GM12878 (cell line): ENCODE measurements at places on chromosomes 1 and 21.

- no peak overlapping the region for H3K27ac ChIP-seq
- H3K27me3 ChIP-seq, result no peaks in the 10 kb centered on the region
- no peaks in the 10 kb centered on the region for H3K36me3 ChIP-seq
- no peak for DNase-seq
Observed at GRCh38 chr1:7576946-7577657, 194.0 kb upstream of the VAMP3 start.

- H3K27ac ChIP-seq, result no peak overlapping the region
- no peak for DNase-seq
- H3K36me3 ChIP-seq, result no peaks in the 10 kb centered on the region
- H3K27me3 ChIP-seq, result no peaks in the 10 kb centered on the region
- H3K4me1 ChIP-seq, result peaks cover 5% of the 10 kb centered on the region; the same call in 1 of the 2 replicates
Observed at GRCh38 chr1:198234520-198235251, 77.9 kb downstream of the NEK7 start.

DNA sequence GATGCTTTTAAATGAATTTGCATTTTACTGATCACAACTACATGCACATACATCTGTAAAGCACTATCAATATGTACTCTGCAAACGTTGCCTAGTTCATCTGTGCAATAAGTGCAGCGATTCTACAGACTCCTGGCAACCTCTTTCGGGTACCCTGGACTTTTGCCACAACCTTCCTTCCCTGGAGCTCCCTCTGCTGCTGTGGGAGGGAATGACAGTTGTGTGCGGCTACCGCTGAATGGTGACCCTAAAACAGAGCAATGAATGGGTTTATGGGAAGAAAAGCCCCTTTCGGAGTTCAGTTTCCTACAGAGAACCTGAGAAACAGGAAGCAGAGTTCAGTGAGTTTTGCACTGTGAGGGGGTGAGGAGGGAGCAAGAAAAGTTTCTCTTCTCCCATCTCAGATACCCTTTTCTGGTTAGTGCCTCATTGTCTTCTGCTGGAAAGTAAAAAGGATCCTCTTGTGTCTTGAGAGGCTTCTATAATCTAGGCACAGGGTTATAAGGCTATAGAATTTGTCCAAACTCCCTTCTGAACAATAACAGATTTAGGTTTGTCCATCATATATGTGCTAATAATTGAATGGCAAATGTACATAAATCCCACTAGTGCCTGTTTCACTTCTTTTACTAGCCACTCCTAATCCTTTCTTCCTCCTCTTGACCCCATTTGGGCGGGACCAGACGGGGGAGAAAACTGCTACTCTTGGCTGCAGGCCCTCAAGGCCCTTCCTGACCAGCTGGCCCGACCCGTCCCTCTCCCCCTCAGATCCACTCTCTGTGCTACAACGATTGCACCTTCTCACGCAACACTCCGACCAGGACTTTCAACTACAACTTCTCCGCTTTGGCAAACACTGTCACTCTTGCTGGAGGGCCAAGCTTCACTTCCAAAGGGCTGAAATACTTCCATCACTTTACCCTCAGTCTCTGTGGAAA lies 19.8 kb upstream of the SARS1 start:
- peak; percentile 37 for DNase-seq
- H3K4me1 ChIP-seq, result no peaks in the 10 kb centered on the region; the same call in 1 of the 2 replicates
- no peaks in the 10 kb centered on the region for H3K36me3 ChIP-seq
- H3K27ac ChIP-seq, result no peak overlapping the region
- no peak overlapping the region for H3K4me3 ChIP-seq

GRCh38 chr1:233873666-233874065 lies 30.8 kb upstream of the SLC35F3 start:
- DNase-seq, result no peak
- H3K4me3 ChIP-seq, result no peak overlapping the region
- no peaks in the 10 kb centered on the region for H3K36me3 ChIP-seq
- H3K4me1 ChIP-seq, result no peaks in the 10 kb centered on the region
- H3K27me3 ChIP-seq, result no peaks in the 10 kb centered on the region

DNA sequence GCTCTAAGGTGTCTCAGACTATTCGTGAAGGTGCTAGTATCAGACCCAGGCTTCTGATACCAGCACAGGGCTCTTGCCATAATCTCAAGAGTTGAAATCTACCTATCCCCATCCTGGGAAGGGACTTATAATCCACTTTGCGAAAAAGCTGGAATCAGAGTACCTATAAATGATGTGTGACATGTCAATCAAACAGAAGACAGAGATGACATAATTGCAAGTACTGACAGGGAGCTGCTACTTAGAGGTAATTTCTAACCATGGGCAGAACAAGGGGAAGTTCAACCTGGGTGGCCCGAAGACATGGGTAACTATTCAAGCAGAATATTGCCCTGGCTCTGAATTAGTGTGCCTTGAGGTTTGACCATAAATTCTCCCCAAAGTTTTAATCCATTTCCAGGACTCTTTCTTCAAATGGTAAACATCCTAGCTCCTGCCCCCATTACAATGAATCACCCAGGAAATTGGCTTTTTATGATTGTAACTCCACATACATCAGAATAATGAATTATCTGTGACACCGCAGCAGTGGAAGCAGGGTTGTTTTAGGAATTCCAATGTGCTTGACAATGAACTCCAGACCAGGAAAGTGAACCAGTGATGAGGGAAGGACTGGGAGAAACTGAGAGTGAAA lies 37.2 kb downstream of the KANK4 start:
- no peaks in the 10 kb centered on the region for H3K36me3 ChIP-seq
- H3K27ac ChIP-seq, result no peak overlapping the region
- no peak overlapping the region for H3K4me3 ChIP-seq
- peaks cover 9% of the 10 kb centered on the region for H3K27me3 ChIP-seq

- H3K4me1 ChIP-seq, result no peaks in the 10 kb centered on the region
- peaks cover 26% of the 10 kb centered on the region for H3K27me3 ChIP-seq
- no peak overlapping the region for H3K4me3 ChIP-seq
- no peak for DNase-seq
Observed at GRCh38 chr1:18639368-18640055, 8.9 kb downstream of the PAX7 start.

DNA sequence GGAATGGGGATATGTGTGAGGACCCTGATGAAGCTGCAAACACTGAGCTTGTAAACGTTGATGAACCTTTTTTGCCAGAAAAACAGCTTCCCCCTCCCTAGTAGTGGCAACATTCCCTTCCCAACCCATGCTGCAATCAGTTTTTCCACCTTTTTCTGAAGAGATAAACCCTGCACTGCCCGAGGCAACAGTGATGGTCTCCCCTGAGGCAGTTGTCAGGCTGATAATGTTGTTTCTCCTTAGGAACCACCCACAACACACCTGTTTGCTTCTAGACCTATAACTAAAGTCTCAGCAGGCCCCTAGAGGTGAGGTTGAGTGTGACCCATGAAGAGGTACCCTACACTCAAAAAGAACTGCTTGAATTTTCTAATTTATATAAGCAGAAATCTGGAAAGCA lies 922.4 kb upstream of the ADGRL4 start:
- no peak overlapping the region for H3K4me3 ChIP-seq
- no peak for DNase-seq
- no peaks in the 10 kb centered on the region for H3K27me3 ChIP-seq
- H3K4me1 ChIP-seq, result no peaks in the 10 kb centered on the region

DNA sequence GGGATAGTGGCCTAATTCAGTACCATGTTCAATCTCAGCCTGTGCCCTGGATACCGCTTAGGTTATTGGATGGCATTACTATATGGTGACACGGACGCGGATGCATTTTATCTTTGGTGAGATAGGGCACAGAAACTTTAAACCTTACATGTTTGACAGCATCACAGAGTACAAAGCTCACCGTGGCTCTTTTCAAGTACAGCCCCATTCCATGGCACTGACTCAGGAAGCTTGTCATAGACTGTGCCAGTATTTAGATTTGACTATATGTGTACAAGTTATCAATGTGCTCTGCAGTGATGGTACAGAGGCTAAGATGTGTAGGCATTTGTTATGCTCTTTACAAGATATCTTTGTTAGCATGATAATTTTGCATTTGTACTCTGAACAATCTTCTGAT lies 169.0 kb downstream of the RYR2 start:
- no peak overlapping the region for H3K4me3 ChIP-seq
- H3K27me3 ChIP-seq, result no peaks in the 10 kb centered on the region
- DNase-seq, result no peak
- no peaks in the 10 kb centered on the region for H3K4me1 ChIP-seq

DNA sequence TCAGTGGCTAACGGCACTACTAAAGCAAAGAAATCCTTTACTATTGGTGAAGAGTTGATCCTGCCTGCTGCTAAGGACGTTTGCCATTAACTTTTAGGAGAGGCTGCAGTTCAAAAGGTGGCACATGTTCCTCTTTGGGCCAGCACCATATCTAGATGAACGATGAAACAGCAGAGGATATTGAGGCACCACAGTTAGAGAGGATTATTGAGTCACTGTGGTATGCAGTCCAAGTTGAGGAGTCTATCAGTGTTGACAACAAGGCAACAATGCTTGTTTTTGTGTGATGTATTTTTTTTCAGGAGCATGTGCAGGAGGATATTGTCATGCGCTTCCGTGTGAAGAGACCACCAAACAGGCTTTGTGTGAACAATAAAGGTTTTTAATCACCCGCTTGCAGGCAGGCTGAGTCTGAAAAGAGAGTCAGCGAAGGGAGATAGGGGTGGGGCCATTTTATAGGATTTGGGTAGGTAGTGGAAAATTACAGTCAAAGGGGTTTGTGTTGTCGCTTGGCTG lies 80.9 kb downstream of the UCHL5 start:
- no peaks in the 10 kb centered on the region for H3K27me3 ChIP-seq
- no peak overlapping the region for H3K4me3 ChIP-seq
- no peaks in the 10 kb centered on the region for H3K4me1 ChIP-seq
- no peaks in the 10 kb centered on the region for H3K36me3 ChIP-seq
- no peak for DNase-seq
- H3K27ac ChIP-seq, result no peak overlapping the region

GRCh38 chr1:224922404-224923164 lies 6.9 kb upstream of the DNAH14 start:
- H3K4me1 ChIP-seq, result no peaks in the 10 kb centered on the region
- H3K27ac ChIP-seq, result no peak overlapping the region
- no peak overlapping the region for H3K4me3 ChIP-seq
- H3K27me3 ChIP-seq, result no peaks in the 10 kb centered on the region
- no peaks in the 10 kb centered on the region for H3K36me3 ChIP-seq

DNA sequence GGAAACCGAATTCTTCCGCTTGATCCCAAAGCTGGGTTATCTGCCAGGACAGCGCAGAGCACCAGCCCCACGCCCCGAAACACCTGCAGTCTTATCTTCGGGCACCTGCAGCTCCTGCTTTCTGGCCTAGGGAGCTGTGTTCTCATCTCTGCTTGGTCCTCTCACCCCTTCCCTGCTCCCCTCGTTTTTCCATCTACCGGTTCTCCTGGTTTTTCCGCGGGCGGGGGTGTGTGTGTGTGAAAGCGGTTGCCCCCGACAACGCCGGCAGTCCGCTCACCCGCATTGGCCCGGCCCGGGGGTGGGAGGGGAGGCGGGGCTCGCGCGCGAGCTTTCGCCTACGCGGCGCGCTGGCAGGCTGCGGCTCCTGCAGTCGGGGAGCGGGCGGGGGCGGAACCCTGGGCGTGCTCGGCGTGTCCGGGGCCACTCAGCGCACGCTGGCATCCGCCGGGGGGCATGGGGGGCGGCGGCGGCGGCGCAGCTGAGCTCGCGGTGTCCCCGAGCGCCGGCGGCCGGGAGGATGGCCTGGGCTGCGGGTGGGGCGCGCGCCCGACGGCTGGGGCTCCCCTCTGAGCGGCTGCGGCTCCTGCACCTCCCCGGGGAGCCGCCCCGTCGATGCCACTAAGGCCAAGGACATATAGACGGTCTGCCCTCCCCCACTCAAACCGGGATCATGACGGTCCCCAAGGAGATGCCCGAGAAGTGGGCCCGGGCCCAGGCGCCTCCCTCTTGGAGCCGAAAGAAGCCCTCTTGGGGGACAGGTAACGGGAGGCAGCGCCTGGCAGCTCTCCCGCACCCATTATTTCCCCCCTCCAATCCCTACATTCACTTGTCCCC lies 3.2 kb downstream of the ATP8B2 start:
- H3K36me3 ChIP-seq, result no peaks in the 10 kb centered on the region
- no peak for DNase-seq
- H3K4me3 ChIP-seq, result peak overlapping the region; percentile 77
- H3K4me1 ChIP-seq, result peaks cover 23% of the 10 kb centered on the region
